ENCODE measurements at places on chromosomes 6 and 20. TPM values are rescaled to one million over a fixed set of nuclear protein-coding genes. Genes with fewer than 3 reads are reported as not detected.

DNA sequence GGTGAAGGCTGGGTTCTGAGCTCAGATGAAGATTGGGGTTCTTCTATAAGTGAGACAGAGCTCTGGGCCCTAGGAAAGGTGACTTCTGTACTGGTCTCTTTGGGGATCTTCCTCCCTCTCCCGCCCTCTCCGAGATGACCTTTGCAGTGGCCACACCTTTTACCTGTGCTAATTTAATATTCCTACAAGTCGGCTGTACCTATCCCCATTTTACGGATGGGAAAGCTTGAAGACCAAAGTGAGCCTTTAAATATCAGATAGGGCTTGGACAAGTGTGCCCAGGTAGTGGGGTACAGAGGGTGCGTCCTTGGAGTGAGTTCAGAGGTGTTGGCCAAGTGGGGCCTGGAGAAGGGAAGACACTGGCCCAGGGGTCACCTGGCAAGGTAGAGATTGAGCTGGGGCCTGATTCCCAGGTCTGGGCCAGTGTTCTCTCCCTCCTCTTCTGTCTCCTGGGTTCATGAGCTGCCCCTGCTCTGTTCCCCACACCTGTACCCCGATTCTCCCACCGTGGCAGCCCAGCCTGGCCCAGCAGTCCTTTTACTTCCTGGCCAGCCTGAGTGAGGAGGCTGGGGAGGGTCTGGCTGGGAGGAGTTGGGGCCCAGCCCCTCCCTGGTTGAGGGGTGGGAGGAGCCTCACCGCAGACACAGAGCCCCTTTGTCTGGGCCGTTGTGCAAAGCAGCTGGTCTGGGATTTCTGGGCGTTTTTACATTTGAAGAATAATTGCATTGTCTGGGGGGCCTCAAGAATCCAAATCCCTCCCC, 152.1 kb upstream of the RNF24 start:
- H3K4me3 ChIP-seq = no peak overlapping the region
- peaks cover 5% of the 10 kb centered on the region for H3K4me1 ChIP-seq
- no peak for DNase-seq
- no peaks in the 10 kb centered on the region for H3K27me3 ChIP-seq

DNA sequence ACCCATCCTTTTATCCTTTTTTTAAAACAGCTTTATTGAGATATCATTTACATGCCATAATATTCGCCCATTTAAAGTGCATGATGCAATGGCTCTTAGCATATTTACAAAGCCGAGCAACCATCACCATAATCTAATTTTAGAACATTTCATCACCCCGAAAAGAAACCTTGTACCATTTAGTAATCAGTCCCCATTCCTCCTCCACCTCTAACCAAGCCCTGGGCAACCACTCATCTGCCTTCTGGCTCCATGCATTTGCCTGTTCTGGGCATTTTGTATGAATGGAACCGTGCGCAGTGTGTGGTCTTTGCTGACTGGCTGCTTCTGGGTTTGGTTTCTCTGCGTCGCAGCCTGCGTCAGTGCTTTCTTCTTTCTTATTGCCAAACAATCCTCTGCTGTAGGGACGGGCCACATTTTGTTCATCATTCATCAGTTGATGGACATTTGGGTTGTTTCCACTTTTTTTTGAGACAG, 10.2 kb upstream of the EEF1A2 start:
- no peak for DNase-seq
- no peak overlapping the region for H3K4me3 ChIP-seq
- no peaks in the 10 kb centered on the region for H3K4me1 ChIP-seq
- H3K36me3 ChIP-seq = no peaks in the 10 kb centered on the region

DNA sequence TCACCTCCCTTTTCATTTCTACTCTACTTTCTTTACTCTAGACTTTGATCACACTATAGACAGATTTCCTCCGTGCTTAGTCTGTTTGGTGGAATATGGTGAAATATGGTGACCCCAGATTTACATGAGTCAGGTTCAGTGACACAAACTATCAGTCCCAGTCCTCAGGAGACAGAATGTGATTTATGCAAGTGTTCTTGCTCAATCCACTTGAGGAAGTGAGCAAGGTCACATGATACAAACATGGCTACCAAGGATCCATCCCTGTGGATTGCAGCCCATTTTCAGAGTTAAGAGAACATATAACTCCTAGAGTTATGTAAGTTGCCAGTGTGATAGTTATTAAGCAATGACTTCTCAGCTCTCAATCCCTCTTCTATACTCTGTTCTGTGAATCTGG, 23.7 kb upstream of the TSHZ2 start:
- no peak for DNase-seq
- no peaks in the 10 kb centered on the region for H3K36me3 ChIP-seq
- no peak overlapping the region for H3K27ac ChIP-seq

GRCh38 chr6:46299253-46299652, 128.5 kb upstream of the ENPP5 start:
- no peaks in the 10 kb centered on the region for H3K4me1 ChIP-seq
- H3K27me3 ChIP-seq = no peaks in the 10 kb centered on the region
- H3K27ac ChIP-seq = no peak overlapping the region
- H3K4me3 ChIP-seq = no peak overlapping the region
- DNase-seq = no peak

- no peak overlapping the region for H3K4me3 ChIP-seq
- no peaks in the 10 kb centered on the region for H3K27me3 ChIP-seq
- no peak for DNase-seq
- no peaks in the 10 kb centered on the region for H3K36me3 ChIP-seq
- H3K4me1 ChIP-seq = peaks cover 6% of the 10 kb centered on the region
Observed at GRCh38 chr6:26267083-26267589, 97.9 kb upstream of the BTN3A2 start.

The LINC00237 gene
- polyA plus RNA-seq = not detected

The REM1 gene
- polyA plus RNA-seq = not detected

The MLN gene
- polyA plus RNA-seq = not detected
